ENCODE measurements at places on chromosomes 2 and 18.

DNA sequence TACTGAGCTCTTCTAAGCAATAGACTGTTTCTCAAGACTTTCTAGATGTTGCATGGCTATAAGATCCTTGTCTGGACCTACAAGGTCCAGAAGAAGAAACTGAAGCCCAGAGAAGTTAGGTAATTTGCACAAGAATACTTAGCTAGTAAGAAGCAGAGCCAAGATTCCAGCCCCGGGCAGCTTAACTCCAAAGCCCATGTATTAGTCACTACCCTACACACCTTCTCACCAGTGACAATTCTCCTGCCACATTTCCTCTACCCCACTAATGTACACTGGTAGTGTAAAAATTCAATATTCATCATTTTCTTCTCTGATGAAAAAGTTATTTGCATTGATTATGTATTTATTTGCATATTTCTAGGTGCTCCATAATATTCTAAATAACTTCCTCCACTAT, 95.5 kb upstream of the CREB1 start:
- DNase-seq, result no peak

DNA sequence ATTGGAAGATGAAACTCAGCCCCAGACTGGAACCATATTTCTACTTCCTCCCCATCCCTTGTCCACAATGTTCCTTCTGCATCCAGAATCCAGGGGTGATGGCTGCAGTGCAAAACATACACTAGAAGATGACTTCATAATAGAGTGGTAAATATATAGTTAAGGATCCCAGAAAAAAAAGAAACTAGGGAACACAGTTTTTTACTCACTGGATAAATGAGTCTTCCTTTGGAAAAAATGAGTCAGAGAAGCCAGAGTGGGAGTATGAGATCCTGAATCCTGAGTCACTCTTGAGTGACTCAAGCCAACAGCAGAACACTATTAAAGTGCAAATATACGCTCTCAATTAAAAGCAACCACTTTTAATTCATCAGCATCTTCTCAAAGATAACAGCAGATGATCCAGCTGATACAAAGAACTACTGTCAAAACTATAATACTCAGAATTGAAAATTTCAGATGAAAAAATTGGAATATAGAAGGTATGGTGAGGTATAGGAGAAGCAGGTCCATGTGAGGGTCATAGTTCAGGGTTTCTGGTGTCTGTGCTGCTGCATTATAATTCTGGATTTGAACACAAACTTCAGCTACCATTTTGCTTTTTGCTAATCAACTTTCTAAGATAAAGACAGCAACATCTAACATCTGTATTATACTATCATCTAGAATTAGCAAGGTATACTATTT, 987.2 kb upstream of the CDH2 start:
- no peak for DNase-seq

GRCh38 chr2:217153510-217153909, 293.6 kb upstream of the TNP1 start:
- no peak for DNase-seq

DNA sequence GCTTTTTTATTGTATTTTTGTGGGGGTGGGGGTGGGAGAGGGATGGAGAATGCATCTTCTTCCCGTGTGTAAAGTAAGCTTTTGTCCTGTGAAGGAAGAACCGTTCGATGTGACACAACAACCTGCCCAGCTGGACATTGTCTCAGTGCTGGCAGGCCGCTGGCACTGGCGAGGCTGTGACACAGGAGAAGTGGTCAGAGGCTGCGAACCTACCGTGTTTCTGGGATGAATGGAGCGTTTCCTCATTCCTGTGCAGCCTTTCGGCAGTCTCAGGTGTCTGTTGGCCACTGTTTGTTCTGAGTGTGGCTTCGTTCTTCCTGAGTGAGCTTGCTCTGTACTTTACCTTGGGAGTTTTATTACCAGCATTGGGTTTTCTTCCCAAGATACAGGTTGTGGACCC, 8.0 kb downstream of the RAMP1 start:
- no peak for DNase-seq

GRCh38 chr2:169190197-169190775, 120.9 kb downstream of the DHRS9 start:
- no peak for DNase-seq

DNA sequence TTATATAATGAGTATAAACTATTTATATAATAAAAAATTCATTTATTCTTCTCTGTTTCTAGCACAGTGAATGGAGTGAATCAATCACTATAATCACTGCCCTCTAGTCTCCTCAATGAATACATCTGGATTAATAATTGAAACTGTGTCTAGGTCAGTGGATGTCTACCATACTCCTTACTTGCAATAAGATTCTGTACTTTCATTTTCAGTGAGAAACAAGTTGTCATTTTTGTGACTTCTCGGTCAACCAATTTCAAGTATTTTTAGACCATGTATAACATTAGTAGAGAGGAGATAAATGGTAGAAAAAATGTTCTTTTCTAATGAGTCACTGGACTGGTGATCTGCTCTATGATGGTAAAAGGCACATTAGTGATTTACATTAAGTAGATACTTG, 799.6 kb upstream of the CHAC2 start:
- no peak for DNase-seq
